ENCODE measurements at places on chromosomes 2 and 18.

DNA sequence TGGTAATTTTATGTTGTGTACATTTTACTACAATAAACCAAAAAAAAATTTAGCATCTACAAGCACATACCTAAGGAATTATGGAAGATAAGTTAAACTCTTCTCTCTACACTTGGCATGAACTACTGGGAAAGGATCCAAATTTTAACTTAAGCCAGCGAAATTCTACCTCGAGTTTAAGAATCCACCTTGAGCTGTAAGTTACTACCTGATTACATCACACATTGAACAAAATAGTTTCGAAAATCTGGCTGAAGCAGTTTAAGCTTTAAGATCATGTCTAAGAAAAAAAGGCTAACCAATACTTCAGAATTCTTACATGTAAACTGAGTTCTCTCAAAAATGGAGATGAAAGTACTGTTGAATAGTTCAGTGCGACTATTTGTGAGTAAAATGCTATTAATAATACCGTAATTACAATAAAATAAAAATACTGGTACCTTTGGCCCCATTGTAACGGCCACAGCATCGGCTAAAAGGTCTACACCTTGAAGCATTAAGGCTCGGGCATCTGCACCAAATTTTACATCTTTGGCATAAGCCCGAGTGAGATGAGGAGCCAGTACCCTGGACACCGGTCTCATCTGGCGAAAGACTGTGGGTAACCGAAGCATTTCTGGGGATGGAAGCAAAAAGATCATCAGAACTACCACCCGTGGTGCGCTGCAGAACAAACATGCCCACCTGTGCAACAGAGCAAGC, 1.3 kb downstream of the HSPD1 start:
- DNase-seq: no peak

GRCh38 chr2:98872526-98872925, 63.5 kb downstream of the CRACDL start:
- DNase-seq: no peak

GRCh38 chr2:181586569-181587081, 70.3 kb downstream of the CERKL start:
- DNase-seq: no peak

DNA sequence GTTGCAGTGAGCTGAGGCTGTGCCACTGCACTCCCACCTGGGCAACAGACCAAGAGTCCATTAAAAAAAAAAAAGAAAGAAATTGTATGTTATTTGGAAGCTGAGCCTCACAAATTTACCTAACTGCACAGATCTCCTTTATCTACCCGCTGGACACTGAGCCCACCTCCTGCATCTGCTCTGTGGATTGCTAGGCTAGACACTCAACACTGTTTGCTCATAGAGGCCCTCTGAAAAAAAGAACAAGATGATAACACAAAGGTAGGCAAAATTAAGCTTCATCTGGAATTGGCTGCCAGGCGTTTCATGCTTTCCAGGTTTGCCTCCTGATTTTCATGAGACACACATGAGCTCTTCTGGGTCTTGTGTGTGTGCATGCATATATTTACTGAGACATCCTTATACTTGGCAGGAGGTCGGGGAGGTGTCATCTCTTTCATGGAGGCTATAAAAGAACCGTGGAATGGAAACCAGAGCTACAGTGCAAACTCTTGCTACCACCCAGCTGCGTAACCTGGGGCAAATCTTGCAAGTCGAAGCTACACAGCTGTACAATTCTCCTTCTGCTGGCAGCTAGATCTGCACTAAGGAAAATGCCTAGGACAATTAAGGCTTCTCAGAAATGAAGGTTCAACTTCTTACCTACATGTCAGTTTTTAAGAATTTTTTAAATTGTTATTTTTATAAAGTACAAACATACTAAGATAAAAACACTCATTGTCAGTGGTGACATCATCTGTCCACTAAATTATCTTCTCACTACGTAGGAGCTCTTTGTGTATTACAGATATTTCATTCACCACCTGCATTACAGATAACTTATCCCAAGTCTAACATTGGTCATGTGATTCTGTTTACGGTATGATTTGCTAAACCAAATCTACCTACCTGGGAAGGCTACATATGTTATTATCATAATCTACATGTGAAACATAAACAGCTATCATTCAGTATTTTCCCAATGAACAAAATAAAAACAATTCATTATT, 63.1 kb downstream of the CABYR start:
- no peak for DNase-seq

DNA sequence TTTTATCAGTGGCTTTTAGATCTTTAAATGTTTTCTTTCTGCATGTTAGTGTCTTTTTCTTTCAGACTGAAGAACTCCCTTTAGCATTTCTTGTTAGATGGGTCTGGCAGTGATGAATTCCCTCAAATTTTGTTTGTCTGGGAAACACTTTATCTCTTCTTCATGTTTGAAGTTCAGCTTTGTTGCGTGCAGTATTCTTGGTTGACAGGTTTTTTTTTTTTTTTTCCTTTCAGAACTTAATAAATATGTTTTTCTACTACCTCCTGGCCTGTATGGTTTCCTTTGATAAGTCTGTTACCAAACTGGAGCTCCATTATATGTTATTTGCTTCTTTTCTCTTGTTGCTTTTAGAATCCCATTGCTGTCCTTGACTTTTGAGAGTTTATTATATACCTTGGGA, 89.8 kb upstream of the ACKR3 start:
- DNase-seq: no peak

GRCh38 chr18:57866355-57866754, 63.2 kb upstream of the ATP8B1 start:
- no peak for DNase-seq

DNA sequence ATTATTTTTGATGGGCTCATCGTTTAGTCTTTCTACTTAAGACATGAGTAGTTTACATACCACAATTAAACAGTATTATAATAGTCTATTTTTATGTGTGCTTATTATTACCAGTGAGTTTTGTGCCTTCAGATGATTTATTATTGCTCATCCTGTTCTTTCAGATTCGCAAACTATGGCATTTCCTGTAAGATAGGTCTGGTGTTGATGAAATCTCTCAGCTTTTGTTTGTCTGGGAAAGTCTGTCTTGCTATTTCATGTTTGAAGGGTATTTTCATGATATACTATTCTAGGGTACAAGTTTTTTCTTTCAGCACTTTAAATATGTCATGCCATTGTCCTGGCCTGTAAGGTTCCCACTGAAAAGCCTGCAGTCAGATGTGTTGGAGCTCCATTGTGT, 101.3 kb downstream of the DNAH7 start:
- DNase-seq: no peak

GRCh38 chr2:40289771-40290404, 162.0 kb downstream of the SLC8A1 start:
- no peak for DNase-seq

GRCh38 chr2:181444654-181445053, 12.5 kb upstream of the ITGA4 start:
- DNase-seq: no peak

GRCh38 chr2:4357121-4357520, 653.7 kb downstream of the DCDC2C start:
- no peak for DNase-seq

- DNase-seq: no peak
Measured at GRCh38 chr2:61380056-61380881, 90.6 kb downstream of the USP34 start.

DNA sequence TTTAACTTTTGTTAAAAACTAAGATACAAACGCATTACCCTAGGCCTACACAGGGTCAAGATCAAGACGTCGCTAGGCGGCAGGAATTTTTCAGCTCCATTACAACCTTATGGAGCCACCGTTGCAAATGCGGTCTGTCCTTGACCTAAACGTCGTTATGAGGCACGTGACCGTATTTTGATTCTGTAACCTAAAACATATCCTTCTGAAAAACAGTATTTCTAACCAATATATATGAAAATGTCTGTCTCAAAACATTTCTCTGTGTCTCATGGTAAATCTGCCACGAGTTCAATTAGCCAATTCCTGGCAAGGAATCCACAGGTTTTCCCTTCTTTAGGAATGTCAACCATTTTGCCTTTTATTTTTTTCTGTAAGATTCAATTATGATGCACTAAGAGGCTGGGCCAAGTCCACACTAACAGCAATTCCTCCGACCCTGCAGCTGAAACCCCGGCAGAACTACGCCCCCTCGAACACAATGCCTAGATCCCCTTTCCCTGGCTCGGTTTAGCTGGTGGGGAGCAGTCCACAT, 1.7 kb downstream of the RTN4 start:
- no peak for DNase-seq

- DNase-seq: peak; percentile 52
Measured at GRCh38 chr18:47100212-47100831, 50.0 kb downstream of the HDHD2 start.

- no peak for DNase-seq
Measured at GRCh38 chr2:8662239-8662879, 19.5 kb upstream of the ID2 start.

- no peak for DNase-seq
Measured at GRCh38 chr2:9877026-9877425, 33.8 kb downstream of the TAF1B start.

DNA sequence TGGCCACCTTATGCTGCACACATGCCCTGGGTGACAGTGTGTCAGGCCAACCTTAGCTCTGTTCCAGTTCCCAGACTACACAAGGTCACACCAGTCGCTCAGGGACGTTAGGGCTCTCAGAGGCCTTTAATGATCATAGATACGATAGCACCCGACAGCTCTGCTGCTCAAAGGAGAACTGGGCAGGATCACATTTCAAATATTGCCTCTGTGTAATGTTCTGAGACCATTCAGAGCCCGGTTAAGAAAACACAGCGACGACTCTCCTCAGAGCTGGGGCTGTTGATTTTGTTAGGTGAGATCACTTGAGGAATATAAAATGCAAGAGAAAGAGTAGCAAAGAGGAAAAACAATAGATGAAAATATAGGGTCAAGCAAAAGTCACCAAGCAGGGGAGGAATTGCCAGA, 166.6 kb upstream of the TANK start:
- DNase-seq: no peak

DNA sequence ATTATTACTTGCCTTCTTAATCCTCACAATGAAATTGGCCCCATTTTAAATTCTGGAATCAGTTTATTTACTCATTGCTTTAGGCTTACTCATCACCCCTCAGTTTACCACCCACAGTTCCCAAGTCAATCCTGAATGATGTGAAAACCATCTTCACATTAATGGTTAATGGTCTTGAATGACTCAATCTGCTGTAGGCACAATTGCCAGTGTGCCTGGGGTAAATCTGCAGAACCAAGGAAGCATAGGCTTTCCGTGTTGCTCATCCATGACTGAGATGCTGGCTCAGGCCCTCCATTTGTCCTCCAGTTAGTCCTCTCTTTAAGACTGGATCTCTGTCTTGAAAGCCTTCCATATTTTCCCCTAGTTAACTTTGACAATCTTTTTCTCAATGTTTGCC, 164.5 kb downstream of the PMAIP1 start:
- no peak for DNase-seq

DNA sequence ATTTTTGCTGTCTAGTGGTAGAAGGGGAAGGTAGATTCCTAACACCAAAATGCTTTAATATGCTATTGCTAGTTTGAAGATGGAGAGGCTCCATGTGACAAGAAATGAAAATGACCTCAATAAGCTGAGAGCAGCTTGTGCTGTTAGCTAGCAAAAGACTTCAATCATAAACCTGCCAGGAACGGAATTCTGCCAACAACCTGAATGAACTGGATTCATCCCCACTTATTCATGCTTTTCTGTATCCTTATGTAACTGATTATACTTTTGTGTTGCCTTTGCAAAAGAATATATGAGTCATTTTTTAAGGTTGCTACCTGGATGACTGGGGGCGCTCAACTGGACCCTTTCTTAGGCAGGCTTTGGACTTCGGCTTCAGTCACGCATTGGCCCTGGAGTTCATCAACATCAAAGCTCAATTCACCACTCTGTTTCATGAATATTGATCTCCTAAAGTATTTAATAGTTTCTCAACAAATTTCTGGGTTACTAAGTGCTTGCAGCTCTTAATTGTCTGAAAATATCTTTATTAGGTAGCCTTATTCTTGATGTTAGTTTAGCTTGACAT, 97.5 kb upstream of the KCNJ3 start:
- DNase-seq: no peak

GRCh38 chr18:3358310-3358709, 91.7 kb upstream of the TGIF1 start:
- no peak for DNase-seq

DNA sequence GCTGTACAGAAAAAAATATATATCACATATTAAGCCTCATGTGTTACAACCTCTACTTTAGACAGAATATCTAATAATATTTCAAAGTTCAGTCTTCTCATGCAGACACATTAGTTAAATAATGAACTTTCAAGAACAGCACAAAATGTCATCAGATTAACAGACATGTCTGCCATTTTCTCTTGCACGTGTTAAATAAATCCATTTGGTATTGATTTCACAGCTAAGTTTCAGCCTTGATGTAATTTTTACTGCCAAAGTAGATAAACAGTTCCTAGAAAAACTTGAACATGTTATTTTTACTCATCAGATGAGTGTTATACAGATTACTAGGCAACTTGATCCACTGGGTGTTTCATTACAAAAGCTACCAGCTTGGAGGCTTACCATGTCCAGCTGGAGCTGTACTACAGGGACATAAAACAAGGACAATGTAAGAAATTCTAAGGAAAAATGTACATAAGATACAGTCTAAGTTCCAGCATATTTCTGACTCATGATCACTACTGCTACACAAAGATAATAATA, 290.7 kb upstream of the DDX18 start:
- no peak for DNase-seq
